H1 (cell line): ENCODE measurements at places on chromosomes 6 and 20. TPM values are rescaled to one million over a fixed set of nuclear protein-coding genes. Genes with fewer than 3 reads are reported as not detected.

DNA sequence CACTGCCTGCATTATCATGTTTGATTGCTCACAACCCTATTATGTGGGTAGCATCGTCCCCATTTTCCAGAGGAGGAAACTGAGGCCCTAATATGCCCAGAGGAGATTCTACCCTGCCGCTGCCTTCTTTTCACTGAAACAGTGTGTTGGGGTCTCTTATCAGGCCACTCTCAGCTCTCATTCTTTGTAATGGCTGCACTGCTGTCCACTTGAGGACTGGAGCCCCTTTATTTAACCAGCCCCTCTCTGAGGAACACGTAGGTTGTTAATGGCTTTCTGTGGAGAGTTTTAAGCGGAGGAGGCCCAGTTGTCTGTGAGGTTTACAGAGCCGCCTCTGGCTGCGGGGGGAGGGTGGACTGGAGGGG is 32.5 kb downstream of the SRC start:
- no peak overlapping the region for H3K4me3 ChIP-seq
- no peaks in the 10 kb centered on the region for H3K27me3 ChIP-seq
- no peak for DNase-seq
- no peaks in the 10 kb centered on the region for H3K4me1 ChIP-seq

- H3K4me1 ChIP-seq: peaks cover 43% of the 10 kb centered on the region
- no peak overlapping the region for H3K4me3 ChIP-seq
- H3K36me3 ChIP-seq: no peaks in the 10 kb centered on the region; the same call in 1 of the 2 replicates
- DNase-seq: no peak
- H3K27me3 ChIP-seq: no peaks in the 10 kb centered on the region
Observed at GRCh38 chr6:39224011-39224410, 5.3 kb downstream of the KCNK5 start.

DNA sequence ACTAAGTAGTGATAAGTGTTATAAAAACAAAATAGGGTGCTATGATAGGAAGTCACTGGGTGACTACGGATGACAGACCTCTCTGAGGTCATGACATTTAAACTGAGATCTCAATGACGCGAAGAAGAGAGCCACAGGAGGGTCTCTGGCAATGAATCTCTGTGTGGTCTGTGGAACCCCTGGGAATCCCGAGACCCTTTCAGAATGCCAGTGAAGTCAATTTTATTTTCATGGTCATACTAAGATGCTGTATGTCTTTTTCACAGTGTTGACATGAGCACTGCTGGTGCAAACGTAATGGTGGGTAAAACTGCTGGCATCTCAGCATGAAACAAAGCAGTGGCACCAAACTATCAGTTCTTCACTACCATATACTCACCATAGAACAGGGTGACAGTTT is 155.0 kb downstream of the GJA10 start:
- no peaks in the 10 kb centered on the region for H3K27me3 ChIP-seq
- no peaks in the 10 kb centered on the region for H3K36me3 ChIP-seq
- DNase-seq: no peak
- H3K27ac ChIP-seq: no peak overlapping the region
- no peak overlapping the region for H3K4me3 ChIP-seq

- no peaks in the 10 kb centered on the region for H3K36me3 ChIP-seq
- H3K27me3 ChIP-seq: no peaks in the 10 kb centered on the region
- no peak overlapping the region for H3K4me3 ChIP-seq
- no peak overlapping the region for H3K27ac ChIP-seq
- no peak for DNase-seq
Observed at GRCh38 chr6:169981969-169982368, 230.5 kb downstream of the ERMARD start.

DNA sequence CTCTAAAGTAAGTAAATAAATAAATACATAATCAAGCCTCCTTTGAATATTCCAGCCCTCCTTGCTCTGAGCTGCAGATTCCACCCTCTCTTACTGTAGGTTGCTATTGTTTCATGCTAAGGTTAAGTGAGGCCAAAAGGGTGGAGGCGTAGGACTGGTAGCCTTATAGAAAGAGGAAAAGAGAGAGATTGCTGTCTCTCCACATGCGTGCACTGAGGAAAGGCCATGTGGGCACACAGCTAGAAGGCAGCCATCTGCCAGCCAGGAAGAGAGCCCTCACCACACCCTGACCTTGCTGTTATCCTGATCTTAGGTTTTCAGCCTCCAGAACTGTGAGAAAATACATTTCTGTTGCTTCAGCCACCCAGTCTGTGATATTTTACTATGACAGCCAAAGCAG is 87.4 kb upstream of the SHLD1 start:
- no peak overlapping the region for H3K4me3 ChIP-seq
- no peaks in the 10 kb centered on the region for H3K4me1 ChIP-seq
- no peak for DNase-seq
- no peaks in the 10 kb centered on the region for H3K27me3 ChIP-seq
- H3K36me3 ChIP-seq: no peaks in the 10 kb centered on the region

DNA sequence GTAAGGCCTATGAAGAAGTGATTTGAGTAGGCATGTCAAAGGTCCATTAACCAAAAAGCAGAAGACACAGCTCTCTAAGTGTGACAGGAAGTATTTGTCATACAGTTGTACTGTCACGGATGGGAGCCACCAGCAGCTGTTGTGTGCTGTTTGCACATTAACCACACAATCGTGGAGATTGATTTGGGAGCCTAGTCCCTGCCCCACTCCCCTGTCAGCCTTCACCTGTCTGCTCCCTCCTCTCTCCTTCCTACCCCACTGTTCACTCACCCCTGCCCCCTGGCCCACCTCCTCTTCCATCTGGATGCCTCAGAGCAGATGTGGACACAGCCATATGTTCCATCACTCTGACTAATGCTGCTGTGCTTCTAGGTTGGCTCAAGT is 124.7 kb upstream of the SPACA1 start:
- no peak for DNase-seq
- H3K27me3 ChIP-seq: no peaks in the 10 kb centered on the region
- no peak overlapping the region for H3K4me3 ChIP-seq
- no peak overlapping the region for H3K27ac ChIP-seq
- H3K36me3 ChIP-seq: no peaks in the 10 kb centered on the region
- H3K4me1 ChIP-seq: no peaks in the 10 kb centered on the region; the same call in 1 of the 2 replicates

DNA sequence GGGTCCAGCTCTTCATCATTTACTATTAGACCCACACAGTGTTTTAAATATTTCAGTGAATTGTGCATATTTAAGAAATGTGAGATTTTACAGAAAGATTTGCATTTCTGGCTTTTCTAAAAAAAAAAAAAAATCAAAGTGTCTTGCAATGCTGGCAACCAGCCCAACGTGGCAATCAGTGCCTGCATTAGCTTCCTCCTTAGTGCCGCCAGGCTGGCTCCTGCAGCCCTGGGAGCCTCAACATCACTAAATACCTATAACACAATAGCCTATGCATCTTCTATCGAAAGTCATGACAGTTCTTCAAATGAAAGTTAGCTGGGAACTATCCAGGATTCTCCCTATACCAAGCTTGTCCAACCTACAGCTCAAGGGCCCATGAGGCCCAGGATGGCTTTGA is 9.4 kb upstream of the CD93 start:
- H3K36me3 ChIP-seq: no peaks in the 10 kb centered on the region
- no peaks in the 10 kb centered on the region for H3K4me1 ChIP-seq
- no peak overlapping the region for H3K4me3 ChIP-seq
- no peaks in the 10 kb centered on the region for H3K27me3 ChIP-seq

DNA sequence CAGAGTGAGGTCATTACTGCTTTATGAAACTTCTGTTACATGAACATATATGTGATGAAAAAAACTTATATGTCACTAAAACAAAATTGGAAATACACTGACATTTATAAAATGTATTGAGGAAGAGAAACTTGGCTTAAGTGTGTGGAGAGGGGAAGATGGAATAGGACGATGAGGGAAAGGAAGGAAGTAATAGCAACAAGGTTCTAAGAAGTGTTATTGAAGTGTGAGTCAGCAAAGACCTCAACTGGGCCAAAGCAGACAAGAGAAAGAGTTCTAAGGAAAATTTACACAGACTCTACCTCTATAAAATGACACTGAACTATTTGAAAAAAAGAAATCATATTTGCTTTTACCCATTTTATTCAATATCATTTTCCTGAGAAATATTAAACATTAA is 38.3 kb downstream of the SNX3 start:
- no peak overlapping the region for H3K4me3 ChIP-seq
- no peak overlapping the region for H3K27ac ChIP-seq
- no peak for DNase-seq
- H3K36me3 ChIP-seq: peaks cover 3% of the 10 kb centered on the region; the same call in 1 of the 2 replicates

GRCh38 chr20:14067603-14068002 is 72.3 kb downstream of the MACROD2 start:
- H3K27ac ChIP-seq: no peak overlapping the region
- no peaks in the 10 kb centered on the region for H3K4me1 ChIP-seq
- no peaks in the 10 kb centered on the region for H3K27me3 ChIP-seq
- DNase-seq: no peak
- no peaks in the 10 kb centered on the region for H3K36me3 ChIP-seq

DNA sequence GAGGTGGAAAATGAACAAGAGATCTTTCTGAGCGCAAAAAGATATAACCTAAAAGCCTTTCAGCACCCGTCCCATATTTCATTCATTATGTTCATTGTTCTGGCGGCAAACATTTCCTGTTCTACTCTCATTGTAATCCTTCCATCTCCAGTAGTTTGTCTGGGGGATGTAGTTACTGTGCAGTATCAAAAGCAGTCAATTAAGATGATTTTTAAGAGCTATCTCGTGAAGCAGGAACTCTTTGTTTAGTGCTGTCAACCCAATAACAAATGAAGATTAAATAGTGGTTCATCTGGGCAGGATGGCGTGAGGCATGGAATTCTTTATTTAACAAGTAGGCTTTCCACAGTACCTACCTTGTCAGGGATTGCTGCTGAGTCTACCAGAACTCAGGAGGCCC is 876.7 kb downstream of the HACE1 start:
- no peaks in the 10 kb centered on the region for H3K4me1 ChIP-seq
- H3K36me3 ChIP-seq: no peaks in the 10 kb centered on the region
- H3K27me3 ChIP-seq: no peaks in the 10 kb centered on the region
- H3K4me3 ChIP-seq: no peak overlapping the region
- DNase-seq: no peak
- H3K27ac ChIP-seq: no peak overlapping the region

- H3K4me1 ChIP-seq: no peaks in the 10 kb centered on the region
- H3K27me3 ChIP-seq: peaks cover 15% of the 10 kb centered on the region
- H3K27ac ChIP-seq: no peak overlapping the region
Observed at GRCh38 chr6:89139509-89140346, 6.1 kb upstream of the PM20D2 start.

DNA sequence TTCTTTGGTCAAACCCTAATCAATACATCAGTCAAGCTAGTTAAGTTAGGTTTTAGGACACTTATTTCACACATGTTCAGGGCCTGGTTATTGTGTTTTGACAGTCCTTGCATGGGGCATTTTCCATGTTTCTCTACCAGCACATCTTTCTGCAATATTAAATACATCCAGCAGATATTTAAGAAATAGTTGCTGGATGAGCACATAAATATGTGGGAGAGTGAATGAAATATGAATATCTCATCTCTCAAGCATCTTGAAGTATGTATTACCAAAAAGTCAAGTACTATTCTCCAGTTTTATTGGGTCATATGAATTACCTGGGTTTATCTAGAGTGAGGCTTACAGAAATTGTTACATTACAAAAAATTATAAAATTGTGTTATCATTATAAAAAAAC is 621.9 kb upstream of the GJE1 start:
- no peak overlapping the region for H3K4me3 ChIP-seq
- peaks cover 3% of the 10 kb centered on the region for H3K36me3 ChIP-seq
- no peak overlapping the region for H3K27ac ChIP-seq
- DNase-seq: no peak
- H3K4me1 ChIP-seq: no peaks in the 10 kb centered on the region
- no peaks in the 10 kb centered on the region for H3K27me3 ChIP-seq

DNA sequence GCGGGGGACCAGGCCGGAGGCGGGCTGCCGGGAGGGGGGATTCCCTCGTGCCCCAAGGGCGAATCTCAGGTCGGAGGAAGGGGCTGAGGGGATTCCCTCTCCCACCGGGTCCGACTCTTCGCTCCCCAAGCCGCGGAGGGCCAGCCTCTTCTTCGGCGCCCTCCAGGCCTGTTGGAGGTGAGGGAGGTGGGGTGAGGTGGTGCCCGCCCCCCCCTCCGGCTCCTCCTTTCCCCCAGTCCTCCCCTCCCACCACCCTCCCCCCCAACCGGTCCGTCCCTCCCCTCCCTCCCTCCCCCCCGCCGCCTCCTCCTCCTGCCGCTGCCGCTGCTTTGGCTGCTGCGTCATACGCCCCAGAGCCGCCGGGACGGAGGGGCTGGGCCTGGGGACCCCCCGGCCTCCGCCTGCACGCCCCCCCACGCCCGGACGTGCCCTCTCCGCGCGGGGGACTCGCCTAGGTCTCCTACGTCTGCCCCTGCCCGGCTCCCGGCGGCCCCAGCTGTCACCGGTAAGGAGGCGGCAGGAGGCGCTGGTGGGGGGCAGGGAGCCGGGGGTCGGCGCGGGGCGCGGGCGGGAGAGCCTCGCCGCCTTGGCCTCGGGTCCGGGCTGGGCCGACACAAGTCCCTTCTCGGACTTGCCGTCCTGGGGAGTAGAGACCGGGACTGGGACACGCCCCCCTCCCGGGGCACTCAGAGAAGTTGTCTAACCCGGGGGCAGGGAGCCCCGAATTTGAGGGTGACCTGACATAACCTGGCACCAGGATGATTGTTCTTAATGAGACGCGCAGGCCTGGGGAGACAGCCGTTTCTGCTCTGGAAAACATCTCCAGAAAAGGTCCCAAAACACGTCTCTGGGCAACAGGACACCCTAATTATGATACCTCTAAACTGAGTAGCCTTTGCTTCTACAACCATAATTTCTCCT is at the start of gene PHF1:
TSS of gene PHF1 (plus strand) at position 304 of the 921 bp plus-strand sequence. CDS start 1,250 bp downstream, outside the sequence.
- H3K36me3 ChIP-seq: peaks cover 12% of the 10 kb centered on the region; the same call in 1 of the 2 replicates
- H3K4me1 ChIP-seq: no peaks in the 10 kb centered on the region
- DNase-seq: no peak
- peak within 1 kb of the TSS; percentile 87 for H3K4me3 ChIP-seq
- H3K27me3 ChIP-seq: no peaks in the 10 kb centered on the region

DNA sequence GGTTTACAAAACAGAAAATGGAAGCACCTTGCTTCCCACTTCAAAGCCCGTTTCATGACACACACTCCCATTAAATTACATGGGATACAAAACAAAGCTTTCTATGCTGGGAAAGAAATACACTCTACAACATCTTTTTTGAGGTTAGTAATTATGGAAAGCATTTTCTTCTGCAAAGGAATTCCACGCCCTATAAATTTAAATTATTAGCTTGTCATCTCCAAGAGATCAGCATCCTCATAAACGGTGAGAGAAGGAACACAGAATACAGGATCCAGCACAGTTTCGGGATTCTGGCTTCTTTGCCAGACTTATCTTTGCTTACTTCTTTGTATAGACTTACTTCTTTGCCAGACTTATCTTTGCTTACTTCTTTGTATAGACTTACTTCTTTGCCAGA is 1.3 kb upstream of the SMPDL3A start:
- no peaks in the 10 kb centered on the region for H3K36me3 ChIP-seq
- H3K4me3 ChIP-seq: no peak overlapping the region
- no peaks in the 10 kb centered on the region; the same call in 1 of the 2 replicates for H3K27me3 ChIP-seq
- no peak overlapping the region for H3K27ac ChIP-seq
- DNase-seq: no peak

The CCDC170 gene
- 0.09 TPM in 1 of 2 replicates, not detected in the other for total RNA-seq

The MARCKS gene
- total RNA-seq: 111 and 117 TPM in 2 replicates

The METTL24 gene
- 0.39 and 0.44 TPM in 2 replicates for total RNA-seq

The NRN1 gene
- 0.26 TPM in 1 of 2 replicates, not detected in the other for total RNA-seq

The CLDN20 gene
- total RNA-seq: not detected in 2 replicates
